Suppressor macrophage treated with lipopolysaccharide for 1 hour (primary cell): ENCODE measurements at places on chromosomes 5 and 9.

DNA sequence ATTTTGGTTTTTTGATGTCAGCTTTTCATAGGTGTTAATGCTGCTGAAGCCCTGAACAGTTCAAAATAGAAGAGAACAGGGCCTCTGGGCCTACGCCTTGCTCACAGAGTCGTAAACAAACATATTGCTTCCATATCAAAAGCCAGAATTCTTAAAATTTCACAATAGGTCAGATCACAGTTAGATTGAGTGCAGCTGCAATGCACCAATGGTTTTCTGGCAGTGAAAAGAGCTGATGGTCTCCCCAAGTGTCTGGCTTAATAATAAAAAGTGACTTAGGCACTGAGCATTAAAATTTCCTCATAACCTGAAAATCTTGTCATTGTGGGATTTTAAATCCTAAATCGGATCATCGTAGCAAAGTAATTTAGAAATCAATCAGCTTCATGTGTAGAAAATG is 493.0 kb downstream of the CAAP1 start:
- DNase-seq = no peak

DNA sequence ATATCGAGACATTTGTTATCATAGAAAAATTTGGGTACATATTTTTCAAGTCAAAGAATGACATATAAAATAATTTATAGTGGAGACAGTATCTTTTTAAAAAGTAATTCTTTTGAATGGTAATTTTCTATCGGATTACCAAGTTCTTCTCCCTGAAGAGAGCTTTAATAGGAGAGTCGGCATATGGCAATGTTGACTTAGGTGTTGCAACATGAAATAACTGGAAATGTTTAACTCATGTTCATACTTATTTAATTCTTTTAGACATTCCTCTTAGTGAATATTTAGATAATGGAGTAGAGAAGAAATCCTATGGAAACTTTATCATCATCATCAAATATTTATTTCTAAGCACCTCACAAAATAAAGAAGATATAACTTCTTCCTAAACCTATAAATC is 118.2 kb upstream of the CTNND2 start:
- DNase-seq = no peak

- DNase-seq = no peak
Measured at GRCh38 chr9:128901822-128902221, 19.0 kb upstream of the PHYHD1 start.

- DNase-seq = peak; percentile 39
Measured at GRCh38 chr9:111683392-111683791, 22.0 kb downstream of the GNG10 start.

- DNase-seq = no peak
Measured at GRCh38 chr5:30324083-30324482, 869.4 kb upstream of the CDH6 start.

- no peak for DNase-seq
Measured at GRCh38 chr9:27108981-27109541, at the start of gene TEK. Gene TEK (plus strand): TSS chr9:27109225. CDS start chr9:27109591, 366 bp downstream.

DNA sequence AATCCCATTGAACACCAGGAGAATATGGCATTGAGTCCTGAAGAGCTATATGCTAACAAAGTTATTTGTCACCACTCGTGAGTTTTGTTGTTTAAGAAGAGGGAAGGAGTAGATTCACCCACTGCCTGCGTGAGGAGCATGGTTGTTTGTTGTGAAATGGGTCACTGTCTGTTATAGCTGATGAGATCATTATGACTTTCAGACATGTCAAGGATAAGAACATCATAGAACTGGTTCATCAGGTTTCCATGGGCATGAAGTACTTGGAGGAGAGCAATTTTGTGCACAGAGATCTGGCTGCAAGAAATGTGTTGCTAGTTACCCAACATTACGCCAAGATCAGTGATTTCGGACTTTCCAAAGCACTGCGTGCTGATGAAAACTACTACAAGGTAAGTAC is 76.9 kb downstream of the SYK start:
- DNase-seq = no peak

DNA sequence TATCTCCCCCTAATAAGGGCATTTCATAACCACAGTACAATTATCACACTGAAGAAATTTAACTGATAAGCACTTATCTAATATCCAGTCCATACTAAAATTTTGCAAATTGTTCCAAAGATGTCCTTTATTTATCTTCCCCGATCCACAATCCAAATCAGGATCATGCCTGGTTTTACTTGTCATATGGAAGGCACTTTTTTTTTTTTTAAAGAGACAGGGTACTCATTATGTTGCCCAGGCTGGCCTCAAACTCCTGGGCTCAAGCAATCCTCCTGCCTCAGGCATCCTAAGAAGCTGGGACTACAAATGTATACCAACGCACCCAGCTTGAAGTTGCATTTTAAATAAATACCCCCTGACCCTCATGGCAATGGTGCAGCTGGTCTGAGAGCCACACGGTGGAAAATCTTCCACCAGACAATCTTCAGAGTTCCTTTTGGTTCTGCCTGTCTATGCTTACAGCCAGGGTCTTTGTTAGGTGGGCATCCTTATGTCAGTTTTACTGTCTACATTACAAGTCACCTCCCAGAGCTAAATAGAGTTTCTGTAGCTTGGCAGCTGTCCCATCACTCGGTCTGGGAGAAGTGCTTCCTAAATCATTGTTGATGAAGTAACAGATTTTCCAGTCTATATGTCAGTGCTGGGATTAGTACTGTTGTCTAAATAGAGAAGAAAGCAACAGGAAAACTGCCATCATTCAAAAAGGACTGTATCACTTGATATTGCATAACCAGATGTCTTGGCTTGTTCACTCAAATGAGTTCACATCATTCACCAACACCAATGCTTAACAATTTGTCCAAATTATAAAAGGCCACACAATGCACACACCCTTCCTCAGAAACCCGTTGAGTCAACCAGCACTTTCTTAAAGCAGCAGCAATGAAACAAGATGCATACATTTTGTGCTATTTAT is 26.4 kb downstream of the PTPN3 start:
- DNase-seq = no peak

GRCh38 chr5:142881076-142881783 is 111.1 kb downstream of the ARHGAP26 start:
- peak; percentile 92 for DNase-seq

DNA sequence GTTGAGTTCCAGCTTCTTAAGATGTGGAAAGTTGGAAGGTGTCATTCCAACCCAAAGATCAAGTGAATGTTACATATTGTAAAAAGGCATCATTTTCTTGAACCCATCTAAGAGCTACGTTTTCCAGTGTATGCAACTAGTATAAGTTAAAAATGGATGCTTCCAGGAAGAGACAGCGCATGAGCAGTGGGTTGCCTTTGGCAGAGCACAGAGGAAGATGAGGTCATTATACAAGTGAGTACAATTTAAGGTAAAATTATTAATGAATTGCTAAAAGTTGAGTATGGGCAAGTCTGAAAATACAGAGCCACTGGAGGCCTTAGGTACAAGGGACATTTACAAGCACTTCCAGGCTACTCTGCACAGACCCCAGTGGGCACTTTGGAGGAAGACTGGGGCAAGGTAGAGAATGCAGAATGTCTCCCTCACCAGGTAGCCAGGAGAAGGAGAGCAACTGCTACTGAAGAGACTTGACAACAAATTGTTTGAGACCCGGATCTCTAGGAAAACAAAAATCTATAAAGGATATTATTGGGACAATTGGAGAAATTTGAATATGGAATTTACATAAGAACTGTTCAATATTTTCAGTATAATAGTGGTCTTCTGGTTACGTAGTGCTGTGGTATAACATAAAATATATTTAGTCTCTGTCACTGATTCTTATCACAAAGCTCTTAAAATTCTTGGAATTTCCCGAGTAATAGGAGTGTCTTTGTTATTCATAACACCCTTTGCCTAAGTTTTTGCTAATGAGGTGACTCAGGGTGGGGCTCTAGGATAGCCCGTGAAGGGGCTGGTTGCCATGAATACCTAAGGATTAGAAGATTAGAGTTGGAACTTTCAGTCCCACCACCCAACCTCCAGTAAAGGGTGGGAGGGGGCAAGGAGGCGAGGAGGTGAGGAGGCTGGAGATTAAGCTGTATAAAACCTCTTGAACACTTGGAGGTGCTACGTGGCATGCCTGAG is 129.9 kb upstream of the FER start:
- DNase-seq = no peak

DNA sequence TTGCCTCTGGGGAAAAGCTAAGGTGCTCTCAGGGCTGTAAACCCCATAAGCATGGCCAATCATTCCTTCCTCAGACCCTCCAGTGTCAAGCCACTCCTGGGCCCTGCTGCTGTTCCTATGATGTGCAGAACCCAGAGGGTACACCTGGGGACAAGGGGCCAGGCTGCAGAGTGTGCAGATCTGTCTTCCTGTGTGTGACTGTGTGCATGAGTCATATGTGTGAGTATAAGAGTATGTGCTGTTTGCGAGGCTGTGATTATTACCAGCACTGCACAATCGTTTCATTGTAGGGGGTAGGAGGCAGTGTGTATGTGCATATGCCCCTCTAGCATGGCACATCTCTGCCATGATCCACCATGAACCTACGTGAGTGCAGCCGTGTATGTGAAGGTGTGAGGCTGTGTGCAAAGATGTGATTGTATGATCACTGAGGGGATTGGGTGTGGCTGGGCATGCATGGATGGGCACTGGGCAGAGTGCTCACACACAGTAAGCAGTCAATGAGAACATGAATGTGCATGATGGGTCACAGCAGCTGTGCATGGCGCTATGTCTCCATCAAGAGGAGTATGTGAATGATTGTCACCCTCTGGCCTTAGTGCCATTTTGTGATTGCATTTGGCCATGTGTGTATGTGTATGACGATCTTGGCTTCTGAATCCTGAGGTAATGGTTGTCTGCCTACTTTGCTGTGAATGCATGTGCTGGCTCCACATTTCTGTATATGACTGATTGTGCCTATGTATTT is 2.4 kb upstream of the OR1K1 start:
- DNase-seq = no peak

DNA sequence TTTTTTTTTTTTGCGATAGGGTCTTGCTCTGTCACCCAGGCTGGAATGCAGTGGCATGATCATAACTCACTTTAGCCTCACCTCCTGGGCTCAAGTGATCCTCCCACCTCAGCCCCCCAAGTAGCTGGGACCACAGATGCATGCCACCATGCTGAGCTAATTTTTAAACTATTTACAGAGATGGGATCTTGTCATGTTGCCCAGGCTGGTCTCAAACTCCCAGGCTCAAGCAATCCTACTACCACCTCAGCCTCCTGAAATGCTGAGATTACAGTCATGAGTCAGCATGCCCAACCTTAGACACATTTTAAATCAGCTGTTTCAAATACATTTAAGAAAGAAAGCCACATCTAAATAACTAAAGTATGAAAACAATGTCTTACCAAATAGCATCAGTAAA is 439.0 kb downstream of the EBF1 start:
- DNase-seq = no peak

- DNase-seq = no peak
Measured at GRCh38 chr5:90408571-90409317, 812 bp downstream of the CETN3 start.

- DNase-seq = peak; percentile 24
Measured at GRCh38 chr5:115815693-115816225, 700 bp downstream of the CDO1 start.

GRCh38 chr5:68225188-68225910 is 9.8 kb downstream of the PIK3R1 start:
- DNase-seq = peak; percentile 74

DNA sequence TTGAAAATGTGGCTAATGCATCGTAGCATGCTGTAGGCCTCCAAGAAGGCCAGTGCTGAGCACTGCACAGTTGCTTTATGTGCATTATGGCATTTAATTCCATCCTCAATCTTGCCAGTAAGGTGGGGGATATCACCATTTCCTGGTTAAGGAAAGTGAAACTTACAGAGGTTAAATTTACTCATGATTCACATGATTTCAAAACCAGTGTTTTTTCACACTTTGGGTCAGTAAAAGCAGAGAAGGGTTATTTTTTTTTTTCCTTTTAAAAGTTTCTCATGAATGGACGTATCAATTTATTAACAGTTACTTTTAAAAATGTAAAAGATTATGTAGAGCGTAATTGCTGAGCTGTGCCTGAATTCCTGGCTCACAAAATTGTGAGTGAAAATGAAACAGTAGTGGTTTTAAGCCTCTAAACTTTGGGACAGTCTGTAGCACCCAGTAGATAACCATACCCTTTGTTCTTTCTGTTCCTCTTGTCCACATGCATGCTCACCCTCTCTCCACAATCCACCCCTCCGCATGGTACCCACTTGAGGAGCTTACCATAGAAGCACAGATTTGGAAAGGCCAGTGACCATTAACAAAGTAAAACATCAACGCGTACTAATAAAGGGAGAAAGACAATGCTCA is 21.2 kb downstream of the MAST4 start:
- DNase-seq = peak; percentile 36

DNA sequence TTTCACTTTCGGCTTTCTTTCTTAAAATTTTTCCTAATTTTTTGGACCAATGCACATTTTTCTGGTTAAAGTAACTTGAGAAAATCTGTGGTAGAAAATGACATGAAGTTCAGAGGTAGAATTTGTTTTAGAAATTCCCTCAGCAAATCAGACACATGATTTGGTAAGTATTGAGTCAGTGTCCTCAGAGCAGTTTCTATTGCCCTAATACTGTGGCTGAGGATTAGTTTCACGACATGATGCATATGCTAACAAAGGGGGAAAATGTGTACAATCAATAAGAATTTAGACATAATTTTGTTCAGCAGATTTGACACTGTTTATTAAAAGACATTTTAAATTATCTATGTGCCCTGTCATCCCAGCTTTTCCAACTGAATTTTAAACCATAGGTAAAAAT is 56.2 kb upstream of the GCNT4 start:
- DNase-seq = no peak

GRCh38 chr9:131275332-131276093 is 797 bp downstream of the FAM78A start:
- peak; percentile 67 for DNase-seq

- DNase-seq = no peak
Measured at GRCh38 chr5:139376364-139376763, 6.7 kb downstream of the SLC23A1 start.

DNA sequence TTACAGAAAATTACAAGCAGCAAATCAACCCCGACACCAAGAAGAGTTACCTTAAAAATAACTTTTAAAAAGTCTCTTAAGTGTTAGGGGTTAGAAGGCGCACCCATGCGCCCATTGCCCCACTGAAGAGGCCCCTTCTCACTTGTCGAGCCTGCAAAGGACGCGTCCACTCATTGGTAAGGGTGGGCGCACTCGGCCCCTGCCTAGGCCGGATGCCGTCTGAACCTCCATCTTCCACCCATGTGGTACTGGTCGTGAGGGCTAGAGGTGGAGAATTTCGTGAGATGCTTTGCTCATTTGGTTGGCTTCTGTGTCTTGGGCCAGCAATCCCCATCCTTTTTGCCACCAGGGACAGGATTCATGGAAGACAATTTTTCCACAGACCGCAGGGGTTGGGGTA is 27.5 kb upstream of the LRRC14B start:
- no peak for DNase-seq

- no peak for DNase-seq
Measured at GRCh38 chr9:131366761-131367401, 27.0 kb upstream of the PRRC2B start.

GRCh38 chr9:136058084-136058483 is 37.0 kb downstream of the NACC2 start:
- no peak for DNase-seq

- no peak for DNase-seq
Measured at GRCh38 chr9:69653261-69653660, 18.9 kb downstream of the APBA1 start.

- DNase-seq = no peak
Measured at GRCh38 chr9:93280661-93281259, 96.8 kb downstream of the WNK2 start.

GRCh38 chr9:87703636-87704276 is 22.2 kb upstream of the CTSL start:
- DNase-seq = no peak

- no peak for DNase-seq
Measured at GRCh38 chr9:138122676-138123075, 245.1 kb downstream of the CACNA1B start.
